ENCODE measurements at places on chromosomes 6 and 20. TPM values are rescaled to one million over a fixed set of nuclear protein-coding genes. Genes with fewer than 3 reads are reported as not detected.

The QKI gene
- 266 TPM for total RNA-seq

The RNF144B gene
- 11.2 TPM for total RNA-seq

The NTSR1 gene
- total RNA-seq = not detected

The ASIP gene
- not detected for total RNA-seq

The LGSN gene
- total RNA-seq = not detected

The TMEM217 gene
- total RNA-seq = 1.8 TPM

The ACSS1 gene
- total RNA-seq = 5.5 TPM

The MYO6 gene
- total RNA-seq = 32.5 TPM

The SAMD5 gene
- total RNA-seq = 9.2 TPM

The GMNN gene
- total RNA-seq = 22.9 TPM

The HLA-DPA1 gene
- 1.2 TPM for total RNA-seq

The VSTM2L gene
- total RNA-seq = 24.5 TPM

The HLA-DMA gene
- 3.6 TPM for total RNA-seq

The OCSTAMP gene
- total RNA-seq = not detected

The PFDN6 gene
- 35.5 TPM for total RNA-seq

The SIRPB1 gene
- 1.6 TPM for total RNA-seq

The OR2H1 gene
- not detected for total RNA-seq

The EEF1A2 gene
- 0.34 TPM for total RNA-seq

The SEL1L2 gene
- total RNA-seq = not detected

The MAP7 gene
- total RNA-seq = 0.77 TPM

The BPIFA2 gene
- not detected for total RNA-seq

The TCF19 gene
- 7.9 TPM for total RNA-seq

The SLC22A23 gene
- 10.9 TPM for total RNA-seq

The MYBL2 gene
- 15.7 TPM for total RNA-seq

The NOTCH4 gene
- total RNA-seq = 0.82 TPM

The SCP2D1 gene
- not detected for total RNA-seq

The ADTRP gene
- total RNA-seq = 1.3 TPM

The PTCRA gene
- not detected for total RNA-seq

The GPANK1 gene
- total RNA-seq = 12.0 TPM

The NFKBIL1 gene
- total RNA-seq = 21.2 TPM

The BPIFA1 gene
- total RNA-seq = not detected

The ANKRD66 gene
- total RNA-seq = not detected

The ARG1 gene
- not detected for total RNA-seq

The PRPH2 gene
- not detected for total RNA-seq

The CLDN20 gene
- not detected for total RNA-seq

The CST1 gene
- total RNA-seq = not detected

The CRISP2 gene
- not detected for total RNA-seq

The TOMM6 gene
- total RNA-seq = 129 TPM

The BNIP5 gene
- not detected for total RNA-seq

The KIAA1755 gene
- total RNA-seq = 17.6 TPM

The HFE gene
- 7.5 TPM for total RNA-seq

The ABCF1 gene
- 51.9 TPM for total RNA-seq

The TMEM170B gene
- 5.1 TPM for total RNA-seq

The FRK gene
- total RNA-seq = 1.1 TPM

The TREM2 gene
- total RNA-seq = not detected

The SLC22A2 gene
- total RNA-seq = not detected

The ARMH2 gene
- total RNA-seq = not detected

The WFDC10B gene
- not detected for total RNA-seq

The PM20D2 gene
- 6.3 TPM for total RNA-seq

The FAM184A gene
- total RNA-seq = 0.56 TPM

The ABHD16B gene
- total RNA-seq = not detected

The SYNDIG1 gene
- total RNA-seq = 16.4 TPM

The RHAG gene
- total RNA-seq = not detected

The NOX3 gene
- not detected for total RNA-seq

The PPDPF gene
- total RNA-seq = 261 TPM
